ENCODE measurements at places on chromosomes 6 and 20.

DNA sequence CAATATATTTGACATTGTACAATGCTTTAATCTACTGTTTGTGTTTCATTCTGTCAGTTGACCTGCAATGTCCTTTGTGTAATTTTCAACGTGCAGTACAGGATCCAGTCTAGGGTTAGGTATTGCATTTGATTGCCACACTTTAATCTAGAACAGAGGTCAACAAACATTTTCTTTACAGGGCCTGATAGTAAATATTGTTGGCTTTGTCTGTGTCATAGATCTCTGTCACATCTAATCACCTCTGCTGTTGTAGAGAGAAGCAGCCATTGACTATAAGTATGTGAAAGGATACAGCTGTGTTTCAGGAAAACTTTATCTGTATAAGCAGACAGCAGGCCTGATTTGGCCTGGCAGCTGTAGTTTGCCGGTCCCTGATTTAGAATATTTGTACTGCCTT, 39.3 kb downstream of the ATRN start:
- DNase-seq, result no peak

- DNase-seq, result no peak
Observed at GRCh38 chr6:36207155-36207554, 10.6 kb downstream of the BRPF3 start.

DNA sequence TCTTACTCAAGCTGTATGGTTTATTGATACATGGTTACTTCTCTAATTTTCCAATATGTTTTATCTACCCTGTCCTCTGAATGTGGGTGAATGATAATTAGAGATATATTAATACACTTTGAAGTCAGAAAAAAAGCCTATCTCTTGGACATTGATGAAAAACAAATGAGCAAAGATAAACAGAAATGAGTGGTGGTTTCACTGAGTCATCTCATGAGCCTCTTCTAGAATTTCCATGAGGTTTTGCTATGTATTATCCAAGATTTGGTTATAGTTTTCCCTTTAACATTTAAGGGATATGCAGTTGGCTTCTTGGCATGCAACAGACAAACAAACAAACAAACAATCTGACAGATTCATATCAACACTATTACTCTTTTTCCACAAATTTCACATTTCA, 586.8 kb downstream of the RFPL4B start:
- no peak for DNase-seq

- no peak for DNase-seq
Observed at GRCh38 chr20:24943731-24944130, 5.3 kb upstream of the CST7 start.

GRCh38 chr6:71471718-71472117, 183.1 kb downstream of the OGFRL1 start:
- no peak for DNase-seq

- DNase-seq, result no peak
Observed at GRCh38 chr20:56779452-56780143, 150.5 kb downstream of the TFAP2C start.

DNA sequence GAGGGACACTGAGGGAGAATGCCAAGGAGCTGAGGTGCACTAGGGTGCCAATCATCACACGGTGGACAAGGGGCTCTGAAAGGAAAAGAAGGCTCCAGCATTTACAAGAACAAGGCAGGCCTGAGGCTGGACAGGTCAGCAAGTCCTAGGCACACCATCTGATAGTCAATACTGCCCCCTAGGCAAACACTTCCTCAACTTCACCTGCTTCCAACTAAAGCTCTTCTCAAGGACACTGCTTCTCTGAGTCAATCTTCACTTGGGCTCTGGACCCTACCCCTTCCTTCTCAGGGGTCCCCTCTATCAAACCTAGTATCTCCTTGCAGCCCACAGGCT, 37.7 kb upstream of the SLC4A11 start:
- no peak for DNase-seq
